ENCODE measurements at places on chromosomes 12 and 14.

DNA sequence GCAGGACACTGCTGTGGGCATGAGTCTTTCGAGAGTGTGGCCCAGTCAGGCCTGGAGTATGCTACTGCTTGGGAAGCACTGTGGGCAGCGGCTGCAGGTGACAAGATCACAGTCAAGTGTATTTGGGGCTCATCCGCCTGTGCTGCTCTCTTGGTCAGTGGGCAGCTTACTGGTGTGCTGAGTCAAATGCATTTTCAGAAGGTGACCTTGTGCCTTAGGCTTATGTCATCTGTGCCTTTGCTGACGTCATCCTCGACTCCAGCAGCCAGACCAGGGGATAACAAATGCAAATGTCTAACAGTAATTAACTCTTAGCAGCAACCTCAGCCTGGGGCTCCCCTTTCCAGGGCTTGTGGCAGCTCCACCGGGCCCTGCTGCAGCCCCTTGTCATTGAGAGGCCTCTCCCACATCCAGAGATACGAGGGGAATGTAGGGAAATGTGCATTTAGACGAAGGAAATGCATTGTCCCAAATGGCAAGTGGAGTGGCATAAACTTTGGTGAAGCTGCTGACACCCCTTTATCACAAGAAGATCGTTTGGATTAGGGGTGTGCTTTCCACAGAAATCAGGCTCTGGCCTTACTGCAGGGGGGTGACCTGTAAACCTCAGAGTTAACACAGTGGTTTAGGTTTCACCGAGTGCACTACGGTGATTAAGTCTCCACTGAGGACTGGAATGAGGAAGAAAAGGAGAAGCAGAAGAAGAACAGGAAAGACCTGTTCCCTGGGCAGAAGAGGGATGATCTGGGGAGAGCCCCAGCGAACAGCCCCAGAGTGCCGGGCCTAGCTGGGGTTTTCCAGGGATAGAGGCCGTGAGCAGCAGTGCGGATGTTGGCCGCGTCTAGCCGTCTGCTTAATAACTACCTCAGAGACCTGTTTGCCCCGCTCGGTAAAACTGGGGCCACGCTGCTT is 39.7 kb downstream of the PSMA6 start:
- DNase-seq = no peak

DNA sequence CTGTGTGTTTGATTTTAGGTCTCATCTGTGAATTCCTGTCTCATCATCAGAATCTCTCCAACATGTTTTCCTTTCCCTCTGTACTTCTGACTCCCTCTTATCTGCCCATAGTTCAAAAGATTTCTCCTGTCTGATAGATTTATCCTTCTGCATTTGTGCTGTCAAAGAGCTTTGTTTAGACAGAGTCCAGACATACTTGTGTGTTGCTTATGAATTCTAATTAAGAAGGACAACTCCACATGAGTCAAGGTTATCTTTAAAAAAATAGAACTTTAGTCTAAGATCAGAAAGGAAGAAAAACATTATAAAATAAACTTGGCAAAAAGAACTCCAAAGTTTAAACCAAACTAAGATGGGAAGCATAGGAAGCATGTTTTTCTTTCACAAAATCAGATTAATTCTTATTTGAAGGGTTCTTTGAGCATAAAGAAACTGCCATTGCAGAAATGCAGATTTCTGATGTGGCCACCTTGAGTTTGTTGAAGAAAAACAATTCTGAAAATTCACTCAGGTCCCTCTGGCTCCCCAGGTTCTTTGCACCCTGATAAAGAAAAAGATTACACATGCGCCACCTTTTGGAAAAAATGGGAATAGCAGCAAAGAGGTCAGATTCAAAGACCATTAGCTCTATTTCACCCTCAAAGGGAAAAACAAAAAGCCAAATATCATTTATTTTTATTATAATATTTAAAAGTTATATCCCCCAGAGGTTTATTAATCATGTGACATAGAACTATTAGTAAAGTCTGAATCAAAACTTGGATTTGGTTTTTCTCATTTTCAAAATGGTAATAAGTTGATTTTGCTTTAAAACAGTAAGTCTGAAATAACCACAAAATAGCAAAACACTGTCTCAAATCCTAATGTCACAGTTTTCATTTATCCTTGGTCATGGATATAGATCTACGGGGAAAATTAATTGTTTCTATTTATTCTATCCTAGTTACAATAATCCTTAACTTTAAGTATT is 143.7 kb upstream of the DCN start:
- no peak for DNase-seq

GRCh38 chr14:24662753-24663152 is 28.8 kb upstream of the GZMB start:
- DNase-seq = no peak

- no peak for DNase-seq
These were observed 23.9 kb downstream of the NID2 start for GRCh38 chr14:52044791-52045522.

GRCh38 chr14:104889375-104889757 is 24.3 kb downstream of the CEP170B start:
- DNase-seq = no peak

GRCh38 chr14:23664207-23664885 is 28.2 kb downstream of the DHRS2 start:
- no peak for DNase-seq

GRCh38 chr12:67388331-67389138 is 119.4 kb downstream of the CAND1 start:
- no peak for DNase-seq

GRCh38 chr14:104702106-104702505 is 12.7 kb downstream of the INF2 start:
- no peak for DNase-seq

GRCh38 chr14:72630374-72630773 is 263.5 kb downstream of the DPF3 start:
- DNase-seq = no peak

GRCh38 chr12:104410326-104410725 is 46.4 kb upstream of the CHST11 start:
- no peak for DNase-seq

- DNase-seq = no peak
These were observed 22.5 kb downstream of the SH2B3 start for GRCh38 chr12:111428081-111428727.

GRCh38 chr14:63435204-63435603 is 108.0 kb downstream of the PPP2R5E start:
- DNase-seq = no peak

DNA sequence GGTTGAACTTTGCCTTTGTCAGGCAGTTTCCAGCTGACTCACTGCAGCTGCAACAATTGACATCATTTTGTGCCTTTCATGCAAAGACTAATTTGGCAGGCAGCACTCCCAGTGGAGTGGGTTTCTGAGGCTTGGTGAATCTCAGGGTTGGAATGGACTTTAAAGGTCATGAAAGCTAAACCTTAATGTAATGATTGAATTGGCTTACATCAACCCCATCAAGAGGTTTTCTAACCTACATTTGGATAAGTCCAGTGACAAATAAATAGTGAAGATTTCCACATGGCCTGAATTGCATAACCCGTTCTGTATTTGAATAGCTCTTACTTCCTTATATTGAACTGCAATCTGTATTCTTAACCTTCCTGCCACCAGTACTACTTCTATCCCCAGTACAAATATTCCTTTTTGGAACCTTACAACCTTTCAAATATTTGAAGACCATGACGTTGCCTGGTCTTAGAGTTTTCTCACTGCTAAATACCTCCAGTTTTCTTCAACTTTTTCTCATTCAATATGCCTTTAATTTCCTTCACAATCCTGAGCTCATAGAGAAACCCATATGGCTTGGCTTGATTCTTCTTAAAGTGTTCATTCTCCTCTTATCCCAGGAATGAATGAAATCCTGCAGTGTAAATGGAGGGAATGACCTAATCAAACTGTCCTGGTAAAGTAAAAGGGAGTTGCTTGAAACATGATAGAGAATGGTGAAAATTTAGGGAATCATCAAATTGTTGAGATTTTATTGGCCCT is 168.1 kb upstream of the NOVA1 start:
- DNase-seq = no peak

GRCh38 chr14:30798961-30799360 is 75.4 kb upstream of the COCH start:
- no peak for DNase-seq

GRCh38 chr14:87888136-87888999 is 104.6 kb downstream of the GALC start:
- no peak for DNase-seq

DNA sequence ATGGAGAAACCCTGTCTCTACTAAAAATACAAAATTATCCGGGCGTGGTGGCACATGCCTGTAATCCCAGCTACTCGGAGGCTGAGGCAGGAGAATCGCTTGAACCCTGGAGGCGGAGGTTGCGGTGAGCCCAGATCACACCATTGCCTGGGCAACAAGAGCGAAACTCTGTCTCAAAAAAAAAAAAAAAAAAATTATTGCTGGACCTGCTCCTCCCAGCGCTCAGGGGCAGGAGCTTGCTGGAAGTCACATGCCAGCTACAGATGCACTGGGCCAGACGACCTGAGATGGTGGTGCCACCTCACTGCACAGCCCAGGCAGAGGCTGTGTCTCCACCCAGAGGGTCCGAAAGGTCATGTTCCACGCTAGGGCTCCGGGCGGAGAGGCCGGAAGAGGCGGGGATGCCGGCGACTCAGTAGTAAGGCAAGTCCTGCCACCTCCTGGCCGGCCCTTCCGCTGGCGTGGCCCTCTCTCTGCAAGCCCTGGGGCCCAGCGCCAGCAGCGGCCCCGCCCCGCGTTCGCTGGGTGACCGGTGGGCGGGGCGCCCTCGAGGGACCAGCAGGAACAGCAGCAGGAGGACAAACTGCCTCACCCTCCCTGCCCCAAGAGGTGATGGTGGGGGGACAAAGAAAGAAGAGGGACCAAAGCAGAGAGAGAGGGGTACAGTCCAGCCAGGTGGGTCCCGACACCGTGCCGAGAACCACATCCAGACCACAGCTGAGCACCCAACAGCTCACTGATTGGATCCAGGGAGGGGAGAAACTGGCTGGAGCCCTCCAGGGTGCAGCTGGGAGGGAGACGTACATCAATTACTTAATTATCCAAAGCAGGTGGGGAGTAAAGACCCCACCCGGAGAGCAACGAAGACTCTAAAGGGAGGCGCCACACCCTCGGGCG is 3.6 kb upstream of the RHOF start:
- DNase-seq = no peak

GRCh38 chr14:56135001-56135400 is 16.8 kb downstream of the PELI2 start:
- no peak for DNase-seq

GRCh38 chr12:124835656-124836410 is 27.8 kb downstream of the SCARB1 start:
- no peak for DNase-seq

DNA sequence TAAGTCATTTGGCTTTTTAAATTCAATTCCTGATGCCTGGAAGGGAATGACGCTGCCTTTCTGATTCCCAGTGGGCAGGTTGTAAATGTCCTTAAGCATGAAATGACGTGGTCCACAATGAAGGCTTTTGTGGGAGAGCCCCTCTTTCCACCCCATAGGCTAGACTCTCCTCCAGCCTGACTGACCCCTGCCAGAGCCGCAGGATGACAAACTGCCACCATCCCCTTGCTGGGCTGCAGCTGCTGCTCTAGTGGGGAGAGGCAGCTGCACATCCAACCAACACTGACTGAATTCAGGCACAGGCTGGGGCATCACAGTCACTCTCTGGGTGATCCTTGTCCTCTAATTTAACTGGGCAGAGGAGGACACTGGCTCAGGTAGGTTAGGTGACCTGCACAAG is 6.3 kb downstream of the TSPAN11 start:
- DNase-seq = no peak

DNA sequence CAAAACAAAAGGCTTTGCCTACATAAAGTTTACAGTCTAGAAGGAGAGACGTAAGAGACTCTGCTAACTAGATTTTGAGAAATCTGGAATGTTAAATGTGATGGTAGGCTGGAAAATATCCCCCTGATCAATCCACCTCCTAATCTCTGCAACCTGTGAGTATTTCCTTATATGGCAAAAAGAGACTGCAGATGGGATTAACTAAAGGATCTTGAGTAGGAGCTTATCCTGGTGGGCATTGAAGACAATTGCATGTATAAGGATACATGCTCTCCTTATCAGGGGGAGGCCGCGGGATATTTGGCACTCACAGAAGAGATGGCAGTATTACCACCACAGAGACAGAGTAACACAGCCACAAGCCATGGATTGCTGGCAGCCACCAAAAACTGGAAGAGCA is 95.2 kb downstream of the EGLN3 start:
- DNase-seq = no peak

- DNase-seq = no peak
These were observed 4.8 kb downstream of the ASCL4 start for GRCh38 chr12:107779077-107779831.

- DNase-seq = no peak
These were observed 1.8 kb upstream of the KRT83 start for GRCh38 chr12:52323001-52323400.

- DNase-seq = no peak
These were observed 2.9 kb upstream of the PTHLH start for GRCh38 chr12:27975222-27976136.

DNA sequence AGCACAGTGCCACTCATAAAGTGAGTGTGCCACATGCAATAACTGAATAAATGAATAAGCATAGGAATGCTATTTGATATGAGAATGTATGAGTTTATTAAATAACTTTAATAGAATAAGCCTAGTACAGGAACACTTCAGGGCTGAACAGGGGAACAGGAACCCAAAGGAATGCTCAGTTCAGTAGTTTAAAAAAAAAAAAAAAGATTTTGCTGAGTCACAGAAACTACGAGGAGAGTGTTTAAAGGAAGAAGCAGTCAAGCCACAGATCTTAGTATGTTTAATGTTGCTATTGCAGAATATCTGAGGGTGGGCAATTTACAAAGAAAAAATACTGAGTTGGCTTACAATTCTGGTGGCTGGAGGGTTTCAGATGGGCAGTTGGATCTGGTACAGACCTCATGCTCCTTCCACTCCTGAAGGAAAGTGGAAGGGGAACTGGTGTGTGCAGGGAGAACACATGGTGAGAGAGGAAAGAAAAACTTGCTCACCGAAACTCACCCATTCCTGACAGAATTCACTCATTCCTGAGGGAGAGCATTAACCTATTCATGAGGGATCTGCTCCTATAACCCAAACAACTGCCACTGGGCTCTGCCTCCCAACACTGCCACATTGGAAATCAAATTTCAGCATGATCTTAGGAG is 880.3 kb upstream of the MGAT4C start:
- DNase-seq = no peak

- peak; percentile 49 for DNase-seq
These were observed 2.9 kb upstream of the SETD1B start for GRCh38 chr12:121800694-121801594.

- peak; percentile 34 for DNase-seq
These were observed 139.1 kb downstream of the SPTSSA start for GRCh38 chr14:34322940-34323418.

GRCh38 chr12:111780166-111780565 is 13.4 kb downstream of the ALDH2 start:
- DNase-seq = no peak
